Sigmoid colon (tissue), 7 donors: ENCODE measurements at places on chromosomes 5 and 9. TPM values are rescaled to one million over a fixed set of nuclear protein-coding genes. Genes with fewer than 3 reads are reported as not detected.

The ANKDD1B gene
- 0.36 TPM for total RNA-seq

GRCh38 chr9:38130724-38131123 is 61.7 kb upstream of the SHB start:
- no peak for DNase-seq

- no peak for DNase-seq
Observed at GRCh38 chr9:79026316-79026715, 545.4 kb upstream of the TLE4 start.

The WDR41 gene
- 48.5 TPM for total RNA-seq

DNA sequence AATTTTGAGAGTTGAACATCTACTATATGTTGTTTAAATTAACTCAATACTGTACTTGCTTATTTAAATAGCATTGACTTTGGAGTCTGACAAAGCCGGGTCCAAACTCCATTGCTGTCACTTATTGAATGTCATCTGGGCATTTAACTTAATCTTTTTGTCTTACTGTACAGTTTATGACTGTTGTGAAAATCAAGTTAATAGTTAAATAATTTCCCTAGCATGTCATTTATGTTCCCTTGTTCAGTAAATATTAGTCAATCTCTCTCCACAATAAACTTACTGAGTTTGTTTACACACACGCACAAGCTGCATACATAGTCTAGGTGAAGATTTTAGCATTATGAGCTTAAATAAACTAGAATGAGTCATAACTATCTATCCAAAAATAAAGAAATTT is 6.3 kb upstream of the UGCG start:
- DNase-seq = no peak

GRCh38 chr5:73151766-73152410 is 21.1 kb upstream of the TMEM174 start:
- no peak for DNase-seq

- DNase-seq = no peak
Observed at GRCh38 chr9:96483733-96484390, 33.9 kb downstream of the HABP4 start.

DNA sequence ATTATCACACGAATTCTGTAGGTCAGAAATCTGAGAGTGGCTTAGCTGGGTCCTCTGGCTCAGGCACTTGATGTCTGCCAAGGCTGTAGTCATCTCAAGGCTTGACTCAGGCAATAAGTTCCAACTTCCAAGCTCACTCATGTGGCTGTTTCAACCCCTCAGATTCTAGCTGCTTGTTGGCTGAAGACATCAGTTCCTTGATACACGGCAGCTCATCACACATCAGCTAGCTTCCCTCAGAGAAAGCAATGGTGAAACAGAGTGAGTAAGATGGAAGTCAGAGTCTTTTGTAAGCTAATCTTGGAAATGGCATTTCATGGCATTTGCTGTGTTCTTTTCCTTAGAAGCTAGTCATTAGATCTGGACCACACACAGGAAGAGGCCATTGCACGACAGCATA is 204.2 kb upstream of the PTGER4 start:
- no peak for DNase-seq

- DNase-seq = no peak
Observed at GRCh38 chr5:51484326-51484725, 101.1 kb downstream of the ISL1 start.

DNA sequence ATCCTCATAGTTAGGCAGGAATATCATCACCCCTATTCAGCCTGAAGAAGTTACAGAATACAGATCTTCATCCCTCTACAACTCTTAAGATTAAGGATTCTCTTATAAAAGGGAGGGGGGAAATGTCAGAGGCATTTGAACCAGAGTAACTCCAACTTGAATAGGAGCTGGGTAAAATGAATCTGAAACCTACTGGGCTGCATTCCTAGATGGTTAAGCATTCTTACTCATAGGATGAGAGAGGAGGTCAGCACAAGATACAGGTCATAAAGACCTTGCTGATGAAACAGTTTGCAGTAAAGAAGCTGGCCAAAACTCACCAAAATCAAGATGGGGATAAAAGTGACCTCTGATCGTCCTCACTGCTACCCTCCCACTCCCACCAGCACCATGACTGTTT is 14.4 kb downstream of the FREM1 start:
- no peak for DNase-seq

The TNFSF15 gene
- total RNA-seq = 10.7 TPM

The RUSC2 gene
- 47.1 TPM for total RNA-seq

DNA sequence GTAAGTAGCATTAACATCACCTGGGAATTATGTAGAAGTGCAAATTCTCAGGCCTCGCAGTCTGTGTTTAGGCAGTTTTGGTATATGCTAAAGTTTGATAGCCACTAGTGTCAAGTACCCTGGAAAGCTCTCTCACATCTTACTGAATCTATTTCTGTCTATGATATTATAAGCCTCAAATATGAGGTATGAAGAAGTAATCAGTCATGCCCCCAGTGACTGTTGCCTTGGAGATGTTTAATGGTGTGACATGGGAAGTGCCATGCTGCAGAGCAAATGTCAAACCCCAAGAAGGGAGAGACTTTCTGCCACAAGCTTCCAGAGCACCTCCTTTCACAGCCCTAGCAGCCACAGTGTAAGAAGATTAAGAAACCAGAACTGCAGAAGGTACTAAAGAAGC is 9.8 kb upstream of the PDE8B start:
- DNase-seq = no peak

DNA sequence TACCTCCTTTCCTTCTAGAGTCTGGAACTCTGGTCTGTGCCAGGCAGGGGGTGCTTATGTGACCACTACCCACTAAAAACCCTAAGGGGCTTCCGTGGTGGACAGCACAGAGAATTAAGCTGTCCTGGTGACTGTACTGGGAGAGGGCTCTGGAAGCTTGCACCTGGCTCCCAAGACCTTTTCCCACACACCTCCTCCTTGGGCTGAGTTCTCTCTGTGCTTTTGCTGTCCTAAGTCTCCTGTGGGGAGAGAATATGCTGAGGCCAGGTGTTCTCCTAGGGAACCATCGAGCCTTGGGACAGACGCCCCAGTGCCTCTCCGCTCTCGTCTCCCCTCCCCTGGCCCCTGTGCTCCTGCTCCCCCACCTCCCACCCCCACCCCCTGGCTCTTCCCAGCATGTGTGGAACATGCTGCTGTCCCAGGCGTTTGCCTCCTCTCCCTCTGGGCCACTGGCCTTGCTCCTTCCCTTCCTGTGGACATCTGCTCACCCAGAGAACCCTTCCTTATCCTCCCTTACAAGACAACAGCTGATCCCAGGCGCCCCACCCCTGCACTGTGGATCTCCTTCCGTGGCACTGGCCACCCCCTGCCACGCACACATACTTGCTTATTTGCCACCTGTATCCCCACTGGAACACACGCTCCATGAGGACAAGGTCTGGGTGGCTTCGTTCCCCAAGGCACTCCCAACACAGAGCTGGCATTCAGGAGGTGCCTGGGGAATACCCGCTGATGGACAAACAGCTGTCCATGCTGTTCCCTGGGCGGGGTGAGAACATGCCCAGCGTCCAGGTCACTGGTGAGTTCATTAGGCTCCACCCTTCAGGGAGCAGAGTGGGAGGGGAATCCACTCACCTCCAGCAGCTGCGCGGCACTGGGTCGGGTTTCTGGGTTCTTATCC is 83.0 kb downstream of the STK10 start:
- DNase-seq = no peak

The PCDHA12 gene
- total RNA-seq = 0.71 TPM

DNA sequence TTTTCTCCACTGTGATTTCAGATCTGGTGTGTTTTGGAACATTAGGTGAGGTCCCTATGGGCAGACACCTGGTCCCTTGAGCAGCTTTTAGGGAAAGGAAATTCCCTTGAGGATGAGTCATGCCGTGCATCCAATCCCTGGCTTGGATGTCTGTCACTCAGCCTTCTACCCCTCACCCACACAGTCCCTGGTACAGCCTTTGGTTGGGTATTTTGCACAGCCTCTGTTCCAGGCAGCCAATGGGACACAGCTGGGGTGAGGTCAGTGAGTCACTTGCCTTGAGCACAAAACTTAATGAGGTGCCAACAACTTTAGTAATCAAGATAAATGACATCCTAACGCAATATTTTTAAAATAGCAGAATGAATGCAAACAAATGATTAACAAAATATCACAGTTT is 22.7 kb upstream of the SVEP1 start:
- DNase-seq = no peak

GRCh38 chr5:139743001-139743771 is 52.4 kb upstream of the PSD2 start:
- DNase-seq = no peak

DNA sequence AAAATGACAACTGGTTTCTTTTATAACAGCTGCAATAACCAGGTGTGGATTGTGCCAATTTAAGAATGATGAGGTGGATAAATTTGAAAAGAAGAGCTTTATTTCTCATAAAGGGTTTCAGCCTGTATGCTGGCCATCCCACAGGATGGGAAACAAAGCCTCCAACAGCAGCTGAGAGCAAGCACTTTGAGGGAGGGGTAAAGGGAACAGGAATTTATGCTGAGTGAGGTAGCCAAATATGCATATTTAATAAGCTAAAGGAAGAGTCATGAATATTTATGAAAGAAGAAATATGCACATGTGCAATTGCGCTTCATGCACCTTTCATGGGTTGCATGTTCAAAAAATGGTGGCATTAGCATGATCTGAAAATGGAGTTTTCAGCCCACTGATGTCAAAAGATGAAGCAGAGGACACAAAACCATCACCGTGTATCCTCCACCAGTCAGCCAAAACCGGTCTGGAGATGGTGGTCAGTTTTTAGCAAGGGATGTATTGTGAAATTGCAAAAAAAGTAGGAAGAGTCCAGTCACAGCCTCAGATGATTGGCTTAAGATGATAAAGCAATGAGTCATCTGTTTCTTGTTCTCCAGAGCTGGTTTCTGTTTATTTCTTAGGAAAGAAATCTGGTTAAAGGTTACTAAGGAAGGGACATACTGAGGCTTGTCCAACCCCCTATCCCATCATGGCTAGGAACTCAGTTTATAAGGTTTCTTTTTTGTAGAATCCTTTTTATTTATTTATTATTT is 47.9 kb downstream of the DEPDC1B start:
- no peak for DNase-seq

DNA sequence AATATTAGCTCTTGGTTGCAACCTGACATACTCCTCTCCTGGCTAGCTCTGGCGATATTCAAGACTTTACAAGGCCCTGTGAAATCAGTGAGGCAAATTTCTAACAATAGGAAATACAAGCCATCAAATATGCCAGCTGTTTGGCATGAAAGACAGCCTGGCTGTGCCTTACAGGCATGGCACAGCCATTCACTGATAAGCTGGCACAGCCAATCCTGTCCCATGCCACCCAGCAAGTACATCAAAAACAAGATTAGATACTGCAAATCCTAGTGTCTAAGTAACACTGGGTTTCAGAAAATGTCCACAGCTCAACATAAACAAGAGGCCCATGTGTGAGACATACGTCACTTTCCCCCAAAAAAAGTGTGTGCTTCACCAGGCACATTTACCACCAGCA is 1045.8 kb upstream of the DMAC1 start:
- no peak for DNase-seq

The IL13 gene
- total RNA-seq = not detected

DNA sequence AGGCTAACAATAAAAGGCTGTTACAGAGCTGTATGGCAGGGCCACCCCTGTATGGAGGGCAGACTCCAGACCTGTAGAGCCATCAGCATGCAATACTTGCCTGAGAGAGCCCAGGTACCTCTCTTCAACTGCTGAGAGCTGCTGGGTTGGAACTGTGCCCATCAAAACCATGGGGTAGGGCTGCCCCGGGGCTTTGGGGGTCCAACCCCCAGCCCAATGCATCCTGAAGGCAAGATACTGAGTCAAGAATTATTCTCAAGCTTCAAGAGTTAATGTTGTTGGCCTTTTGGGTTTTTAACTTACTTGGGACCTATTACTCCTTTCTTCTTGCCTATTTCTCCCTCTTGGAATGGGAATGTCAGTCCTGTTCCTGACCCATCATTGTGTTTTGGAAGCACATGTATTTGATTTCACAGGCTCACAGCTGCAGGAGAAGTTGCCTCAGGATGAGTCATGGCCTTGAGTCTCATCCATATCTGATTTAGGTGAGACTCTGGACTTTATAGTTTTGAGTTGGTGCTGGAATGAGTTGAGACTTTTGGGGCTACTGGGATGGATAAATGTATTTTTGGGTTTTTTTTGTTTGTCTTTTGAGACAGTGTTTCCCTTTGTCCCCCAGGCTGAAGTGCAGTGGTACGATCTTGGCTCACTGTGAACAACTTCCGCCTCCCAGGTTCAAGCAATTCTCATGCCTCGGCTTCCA is 21.0 kb upstream of the CDK7 start:
- no peak for DNase-seq

DNA sequence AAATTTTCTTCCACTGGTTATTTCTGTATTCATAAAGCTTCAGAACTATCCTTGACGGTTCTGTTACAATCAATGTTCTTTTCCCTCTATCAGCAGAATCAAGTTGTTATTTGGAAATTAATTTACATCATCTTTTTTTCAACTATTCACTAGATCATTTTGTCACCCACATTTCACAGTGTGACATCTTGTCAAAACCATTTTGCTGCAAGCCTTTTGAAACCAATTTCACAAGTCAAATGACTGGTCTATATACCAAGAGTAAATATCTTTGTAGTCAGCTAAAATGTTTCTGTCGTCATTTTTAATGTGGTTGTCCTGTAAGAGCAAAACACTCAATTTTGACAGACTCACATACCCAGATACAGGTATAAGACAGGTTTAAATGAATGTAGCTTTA is 984.3 kb upstream of the TYRP1 start:
- no peak for DNase-seq

The IGIP gene
- total RNA-seq = 28.0 TPM

- no peak for DNase-seq
Observed at GRCh38 chr9:113914517-113914916, 38.4 kb downstream of the ZNF618 start.

DNA sequence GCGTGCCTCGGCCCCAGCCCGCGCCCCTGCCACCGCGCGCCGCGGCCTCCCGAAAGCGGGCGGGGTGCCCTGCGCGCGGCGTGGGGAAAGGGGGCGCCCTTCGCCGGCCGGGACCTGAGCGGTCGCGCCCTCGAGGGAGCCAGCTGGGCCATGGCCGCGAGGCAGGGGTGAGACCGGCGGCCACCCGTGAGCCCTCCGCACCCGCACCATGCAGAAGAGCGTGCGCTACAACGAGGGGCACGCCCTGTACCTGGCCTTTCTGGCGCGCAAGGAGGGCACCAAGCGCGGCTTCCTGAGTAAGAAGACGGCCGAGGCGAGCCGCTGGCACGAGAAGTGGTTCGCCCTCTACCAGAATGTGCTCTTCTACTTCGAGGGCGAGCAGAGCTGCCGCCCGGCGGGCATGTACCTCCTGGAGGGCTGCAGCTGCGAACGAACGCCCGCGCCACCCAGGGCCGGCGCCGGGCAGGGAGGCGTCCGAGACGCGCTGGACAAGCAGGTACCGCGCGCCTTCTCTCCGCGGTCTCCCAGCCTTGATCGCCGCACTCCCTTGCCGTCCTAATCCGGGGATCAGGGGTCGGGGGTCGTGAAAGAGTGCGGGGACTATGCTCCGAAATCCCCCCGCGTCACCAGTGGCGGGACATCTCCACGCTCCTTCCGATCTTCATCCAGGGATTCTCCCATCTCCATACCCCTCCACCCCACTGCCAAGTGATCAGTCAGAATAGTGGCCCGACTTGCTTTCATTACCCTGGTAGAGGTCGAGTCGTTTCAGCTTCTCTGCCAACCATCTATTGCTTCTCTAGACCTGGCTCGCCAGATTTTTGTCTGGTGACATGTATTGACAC is 590 bp downstream of the RASGRF2 start:
- DNase-seq = no peak
